NB4 (cell line): ENCODE measurements at places on chromosomes 3 and 15.

DNA sequence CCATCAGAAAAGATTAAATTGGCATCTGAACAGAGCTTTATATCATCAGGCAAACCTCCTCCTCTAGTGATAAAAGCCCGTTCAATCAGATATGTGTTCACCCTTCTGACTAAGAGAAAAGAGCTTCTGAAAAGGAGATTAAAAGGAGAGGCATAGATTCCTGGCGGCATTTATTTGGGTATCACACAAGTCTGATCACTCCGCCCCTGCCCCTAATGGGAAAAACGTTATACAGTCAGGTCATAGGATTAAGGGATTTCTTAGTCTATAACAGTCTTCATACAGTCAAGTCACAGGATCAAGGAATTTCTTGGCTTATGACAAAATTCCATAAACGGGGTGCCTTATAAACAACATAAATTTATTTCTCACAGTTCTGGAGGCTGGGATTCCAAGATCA, 295.4 kb upstream of the SATB1 start:
- DNase-seq, result no peak

GRCh38 chr3:57586778-57587177, 10.4 kb downstream of the ARF4 start:
- DNase-seq, result no peak

DNA sequence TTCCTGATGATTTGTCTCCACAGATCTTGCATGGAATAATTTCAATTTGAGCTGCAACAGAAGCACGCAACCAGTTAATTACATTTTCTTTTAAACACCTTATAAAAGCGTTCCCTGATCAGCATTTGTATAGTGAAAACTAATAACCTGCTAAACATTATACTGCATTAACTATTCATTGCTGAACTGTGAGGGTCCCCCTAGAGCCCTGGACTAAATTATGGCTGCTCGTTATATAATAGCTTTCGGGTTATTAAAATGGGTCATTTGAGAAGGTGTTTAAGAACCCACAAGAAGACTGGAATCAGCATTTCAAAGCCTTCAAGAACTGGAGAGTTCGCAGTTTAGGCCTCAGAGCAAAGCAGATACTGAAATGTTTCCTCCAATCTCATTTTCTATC, 52.9 kb upstream of the ICE2 start:
- DNase-seq, result no peak

DNA sequence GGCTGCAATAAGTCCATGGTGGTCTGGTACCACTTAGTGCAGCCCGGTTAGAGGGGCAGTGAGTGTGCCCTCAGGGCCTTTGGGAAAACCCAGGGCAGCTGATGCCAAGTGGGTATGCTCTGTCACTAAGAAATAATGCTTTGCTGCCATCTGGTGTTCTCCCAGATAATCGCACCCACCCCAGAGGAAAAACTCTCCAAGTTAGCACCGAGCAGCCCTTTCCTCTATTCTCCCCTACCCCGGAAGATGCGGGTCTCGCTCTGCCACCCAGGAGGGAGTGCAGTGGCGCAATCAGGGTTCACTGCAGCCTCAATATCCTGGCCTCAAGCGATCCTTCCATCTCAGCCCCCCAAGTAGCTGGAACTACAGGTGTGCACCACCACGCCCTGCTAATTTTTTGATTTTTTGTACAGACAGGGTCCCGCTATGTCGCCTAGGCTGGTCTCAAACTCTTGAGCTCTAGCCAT, 21.3 kb upstream of the DAPK2 start:
- peak; percentile 81 for DNase-seq

- no peak for DNase-seq
Observed at GRCh38 chr3:56369914-56370313, 98.4 kb downstream of the ERC2 start.

DNA sequence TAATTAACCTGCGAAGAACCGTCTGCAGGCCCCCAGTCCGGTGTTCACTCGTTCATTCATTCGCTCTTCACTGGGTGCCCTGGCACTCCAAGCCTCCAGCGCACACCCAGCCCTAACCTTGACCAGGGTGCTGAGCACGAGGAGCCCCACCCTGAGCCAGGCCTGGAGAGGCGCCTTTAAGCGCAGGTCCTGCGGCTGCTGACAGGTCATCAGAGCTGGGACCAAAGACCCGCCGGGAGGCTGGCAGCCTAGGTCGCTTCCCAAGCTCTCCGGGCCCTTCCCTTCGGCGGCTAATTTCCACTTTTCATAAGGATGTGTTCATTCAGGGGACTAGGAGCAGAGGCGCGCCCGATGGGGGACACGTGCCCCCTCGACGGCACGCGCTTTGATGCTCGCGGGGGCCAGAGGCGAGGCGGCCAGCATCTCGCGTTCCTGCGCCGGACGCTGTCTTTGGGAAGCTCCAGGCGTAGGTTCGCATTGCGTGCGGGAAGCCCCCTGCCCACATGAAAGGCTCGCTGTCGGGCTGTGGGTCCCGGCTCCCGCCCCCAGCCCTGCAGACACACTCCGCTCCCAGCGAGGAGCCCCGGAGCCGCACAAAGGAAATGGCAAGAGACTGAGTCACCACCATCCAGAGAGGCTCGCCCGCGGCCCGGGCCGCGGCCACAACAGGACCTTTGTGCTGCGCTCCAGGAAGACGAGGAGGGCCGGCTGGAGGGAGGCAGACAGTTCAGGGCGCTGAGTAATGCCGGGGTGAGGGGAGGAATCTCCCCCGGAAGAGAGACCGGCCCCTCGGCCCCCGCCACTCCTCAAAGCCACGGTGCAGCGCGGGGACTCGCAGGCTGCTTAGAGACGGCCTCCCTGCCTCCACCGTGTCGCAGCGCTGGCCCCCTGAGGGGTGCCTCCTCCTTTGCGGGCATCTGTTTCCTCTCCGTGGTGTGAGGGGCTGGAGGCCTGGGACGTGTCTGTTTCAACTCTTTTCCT, 266.4 kb upstream of the HES1 start:
- DNase-seq, result peak; percentile 92

DNA sequence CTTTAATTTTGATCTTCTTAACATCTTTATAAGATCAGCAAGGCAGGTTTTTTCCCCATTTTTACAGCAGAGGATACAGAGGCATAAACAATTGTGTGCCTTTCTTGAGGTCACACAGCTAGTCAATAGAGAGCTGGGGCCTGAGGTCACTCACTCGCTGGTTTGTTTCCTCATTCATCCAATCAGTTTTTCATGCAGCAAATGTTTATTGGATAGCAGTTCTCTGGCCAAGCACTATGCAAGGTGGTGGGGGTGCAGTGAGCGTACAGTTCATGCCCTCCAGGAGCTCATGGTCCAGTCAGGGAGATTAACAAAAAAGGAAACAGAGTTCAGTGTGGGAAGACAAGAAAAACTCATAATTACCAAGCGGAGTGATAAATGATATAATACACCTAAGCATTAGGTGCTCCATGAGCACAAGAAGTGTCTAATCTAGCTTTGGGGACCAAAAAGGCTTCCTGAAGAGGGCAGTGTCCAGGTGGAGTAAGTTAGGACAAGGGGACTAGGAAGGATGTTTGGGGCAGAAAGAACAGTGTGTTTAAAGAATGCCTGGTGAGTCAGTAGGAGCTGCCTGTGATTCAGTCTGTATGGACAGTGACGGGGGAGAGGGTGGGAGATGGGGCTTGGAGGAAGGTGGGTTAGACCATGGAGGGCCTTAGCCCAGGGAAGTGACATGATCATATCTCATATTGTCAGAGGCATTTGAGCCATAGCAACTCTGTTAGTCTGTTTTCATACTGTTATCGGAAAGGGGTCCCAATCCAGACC, 29.3 kb downstream of the MAP2K5 start:
- no peak for DNase-seq

DNA sequence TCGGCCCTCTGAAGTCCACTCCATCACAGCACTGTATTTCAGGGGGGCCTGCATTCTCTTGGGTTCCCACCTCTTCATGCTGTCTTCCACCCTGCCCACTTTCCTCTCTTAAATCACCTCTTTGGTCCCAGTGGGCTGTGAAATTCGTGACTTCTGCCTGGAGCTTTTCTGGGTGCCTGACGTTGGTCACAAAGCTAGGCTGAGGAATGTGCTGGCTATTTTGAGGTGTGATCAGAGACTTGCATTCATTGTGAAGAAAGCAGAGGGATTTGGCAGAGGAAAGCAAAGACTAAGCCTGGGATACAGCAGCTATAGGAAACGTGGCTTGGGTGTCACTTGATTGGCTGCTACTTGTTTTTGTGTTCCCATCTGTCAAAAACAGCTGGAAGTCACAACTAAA, 202.5 kb downstream of the SATB1 start:
- no peak for DNase-seq

DNA sequence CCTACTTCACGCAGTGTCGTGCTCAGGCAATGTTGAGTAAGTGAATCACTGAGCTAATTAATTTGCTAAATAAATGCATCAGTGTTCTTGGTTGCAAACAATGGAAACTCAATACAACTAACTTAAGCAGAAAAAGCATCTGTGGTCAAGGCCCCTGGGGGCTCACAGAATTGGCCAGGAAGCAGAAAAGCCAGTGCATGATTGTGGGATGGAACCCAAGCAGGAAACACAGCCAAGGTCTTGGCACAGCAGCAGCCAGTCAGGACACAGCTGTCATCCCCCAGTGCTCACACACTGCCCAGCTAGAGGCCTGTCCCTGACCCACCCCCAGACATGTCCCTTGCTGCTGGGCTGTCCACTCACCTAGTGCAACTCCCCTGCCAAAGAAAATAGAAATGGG, 85.9 kb downstream of the AQP9 start:
- peak; percentile 63 for DNase-seq

- DNase-seq, result no peak
Observed at GRCh38 chr3:179056326-179056725, 15.3 kb downstream of the ZMAT3 start.

DNA sequence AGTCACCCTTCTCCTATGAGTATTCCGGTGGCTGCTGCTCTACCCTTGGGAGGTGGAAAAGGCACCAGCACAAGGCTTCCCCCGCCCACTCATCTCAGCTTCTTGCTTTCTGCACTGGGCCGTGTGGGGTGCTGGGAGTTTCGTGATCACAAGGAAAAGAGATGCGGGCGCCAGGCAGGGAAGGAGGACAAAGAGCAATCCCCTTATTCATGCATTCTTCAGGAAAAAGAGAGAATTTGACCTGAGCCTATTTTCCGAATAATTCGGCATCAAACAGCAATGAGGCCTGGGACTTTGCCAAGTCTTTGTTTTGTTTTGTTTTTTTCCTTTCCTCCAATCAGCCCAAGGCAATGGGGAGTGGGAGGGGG, 102.2 kb upstream of the LPP start:
- DNase-seq, result no peak

- no peak for DNase-seq
Observed at GRCh38 chr15:68769702-68770101, 51.0 kb downstream of the ANP32A start.

- DNase-seq, result no peak
Observed at GRCh38 chr15:99943466-99943865, 210.2 kb upstream of the LYSMD4 start.

DNA sequence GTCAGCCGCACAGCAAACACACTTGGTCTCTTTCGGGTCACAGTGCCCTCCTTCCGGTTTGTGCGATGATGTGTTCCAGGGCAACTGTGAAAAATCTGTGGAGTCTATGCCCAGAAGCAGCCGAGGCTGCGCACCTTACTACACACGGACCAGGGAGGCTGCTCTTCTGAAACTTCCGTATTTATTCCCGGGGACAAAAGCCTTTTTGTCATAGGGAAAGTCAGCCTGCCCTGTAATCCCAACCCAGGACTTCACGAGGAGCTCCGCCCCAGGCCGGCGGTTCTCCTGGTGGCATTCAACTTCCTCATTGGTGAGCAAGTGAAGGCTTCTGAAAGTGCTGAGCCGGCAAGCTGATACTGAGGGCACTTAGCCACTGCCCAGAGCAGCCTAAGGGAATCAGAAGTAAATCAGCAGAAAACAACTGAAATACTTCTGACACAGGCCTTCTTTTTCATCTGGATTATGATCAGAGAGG, 126.5 kb downstream of the FMN1 start:
- DNase-seq, result peak; percentile 52

- peak; percentile 41 for DNase-seq
Observed at GRCh38 chr15:40266828-40267304, 16.0 kb downstream of the ANKRD63 start.

DNA sequence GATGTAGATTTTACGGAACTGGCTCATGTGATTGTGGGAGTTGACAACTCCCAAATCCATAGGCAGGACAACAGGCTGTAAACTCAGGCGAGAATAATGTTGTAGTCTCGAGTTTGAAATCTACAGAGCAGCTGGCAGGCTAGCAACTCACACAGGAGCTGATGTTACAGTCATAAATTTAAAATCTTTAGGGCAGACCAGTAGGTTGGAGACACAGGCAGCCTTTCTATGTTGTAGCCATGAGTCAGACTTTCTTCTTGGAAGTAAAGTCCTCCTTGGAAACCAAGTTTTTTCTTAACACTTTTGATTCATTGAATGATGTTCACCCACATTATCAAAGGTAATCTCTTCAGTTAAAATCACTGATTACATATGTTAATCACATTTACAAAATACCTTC, 89.1 kb upstream of the ALCAM start:
- no peak for DNase-seq

DNA sequence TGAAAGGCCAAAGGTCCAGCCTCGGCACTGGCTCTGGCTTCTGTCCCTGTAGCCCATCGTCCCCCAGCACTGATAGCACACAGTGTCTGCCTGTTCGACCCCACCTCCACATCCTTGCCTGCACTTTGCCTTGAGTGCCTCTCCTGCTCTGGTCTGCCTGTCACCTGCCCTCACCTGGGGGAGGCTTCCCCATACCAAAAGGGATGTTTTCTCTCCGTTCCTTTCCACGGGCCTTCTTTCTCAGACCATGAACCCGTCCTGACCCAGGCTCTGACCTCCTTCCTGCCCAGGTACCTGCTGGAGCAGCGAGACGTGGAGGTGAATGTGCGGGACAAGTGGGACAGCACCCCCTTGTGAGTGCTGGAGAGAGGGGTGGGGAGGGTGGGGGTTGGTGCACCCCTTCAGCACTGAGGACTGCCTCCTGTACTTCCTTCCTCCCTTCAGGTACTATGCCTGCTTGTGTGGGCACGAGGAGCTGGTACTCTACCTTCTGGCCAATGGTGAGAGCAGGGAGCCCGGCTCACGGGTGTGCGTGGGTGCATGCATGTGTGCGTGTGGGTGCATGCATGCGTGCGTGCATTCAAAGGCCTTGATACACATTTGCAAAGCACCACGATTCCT, 1.5 kb downstream of the ABTB1 start:
- no peak for DNase-seq

DNA sequence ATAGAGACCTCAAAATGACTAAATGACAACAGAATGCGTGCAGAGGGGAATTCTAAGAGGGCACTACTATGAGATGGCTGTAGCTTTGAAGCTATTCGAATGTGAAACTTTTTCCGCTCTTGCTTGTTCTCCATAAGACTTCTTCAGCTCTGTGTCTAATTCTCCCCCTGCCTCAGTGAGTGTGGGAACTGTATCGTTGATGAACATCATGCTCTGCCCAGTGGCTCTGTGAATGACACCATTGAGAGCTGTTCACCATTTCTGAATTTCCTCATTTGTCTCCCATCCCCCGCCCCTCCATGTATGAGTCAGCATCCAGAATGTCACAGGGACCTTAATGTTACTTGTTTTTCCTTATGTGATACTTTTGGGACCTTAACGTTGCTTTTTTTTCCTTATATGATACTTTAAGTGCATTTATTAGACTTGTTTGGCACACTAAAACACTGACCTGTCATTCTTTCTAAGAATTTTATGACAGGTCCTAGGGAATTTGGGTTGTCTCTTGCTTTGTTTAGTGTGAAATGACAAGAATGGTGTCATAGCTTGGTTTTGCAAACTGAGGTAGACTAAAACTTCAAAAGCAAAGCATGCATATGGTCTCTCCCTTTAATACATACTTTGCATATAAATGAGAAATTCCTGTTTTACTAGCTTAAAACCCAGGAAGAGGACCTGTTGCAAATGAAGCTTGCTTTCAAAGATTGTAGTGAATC, 99.6 kb downstream of the FNDC3B start:
- peak; percentile 86 for DNase-seq
